A172 (cell line): ENCODE measurements at places on chromosomes 5 and 9. TPM values are rescaled to one million over a fixed set of nuclear protein-coding genes. Genes with fewer than 3 reads are reported as not detected.
A peak's percentile ranks its signal among the peaks of the same experiment; 100 is the strongest.

Gene FAM114A2
- 28.6 and 30.7 TPM in 2 replicates for total RNA-seq

Gene ELOVL7
- total RNA-seq: 7.2 and 8.2 TPM in 2 replicates

DNA sequence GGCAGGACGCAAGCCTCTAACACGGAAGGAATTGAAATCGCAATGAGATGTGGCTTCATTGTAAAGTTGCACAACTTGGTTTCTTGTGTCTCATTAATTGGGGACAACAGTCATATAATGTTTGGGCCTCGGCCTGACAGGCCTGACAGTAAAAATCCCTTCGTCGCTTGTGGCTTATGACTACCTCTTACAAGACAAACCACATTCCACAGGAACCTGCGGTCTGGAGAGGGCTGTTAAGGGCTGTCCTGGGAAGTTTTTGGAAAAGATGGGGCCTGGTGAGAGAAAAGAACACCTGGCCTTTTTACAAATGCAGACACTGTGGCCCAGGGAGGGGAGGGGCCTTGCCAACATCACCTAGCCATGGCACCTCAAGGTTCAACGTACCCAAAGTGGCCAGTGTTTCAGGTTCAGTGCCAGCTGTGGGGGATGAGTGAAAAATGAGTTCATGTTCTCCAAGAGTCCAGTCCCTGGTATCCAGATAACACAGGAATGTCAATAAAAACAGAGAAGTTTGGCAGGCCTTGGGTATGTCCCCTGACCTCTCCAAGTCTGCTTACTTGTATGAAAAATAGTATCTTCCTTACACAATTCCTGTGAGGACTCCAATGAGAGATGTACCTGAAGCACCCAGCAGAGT is 22.2 kb downstream of the SHB start:
- peak; percentile 88 for DNase-seq

DNA sequence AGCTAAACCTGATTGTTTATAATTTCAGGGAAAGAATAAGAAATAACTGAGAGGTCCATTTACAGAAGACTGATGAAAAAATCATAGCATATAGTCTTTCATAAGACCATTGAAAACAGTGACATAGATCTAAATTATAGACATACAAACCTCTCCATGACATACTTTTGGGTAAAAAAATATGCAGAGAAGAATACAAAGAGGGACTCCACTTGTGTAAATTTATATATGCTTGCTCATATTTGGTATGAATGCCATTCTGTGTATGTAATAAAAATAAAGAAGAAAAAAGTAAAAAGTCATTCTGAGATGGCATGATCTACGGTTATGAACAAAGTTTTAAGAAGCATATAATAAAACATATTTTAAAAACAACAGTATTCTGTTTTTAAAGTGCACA is 310.7 kb downstream of the ASTN2 start:
- DNase-seq: no peak

DNA sequence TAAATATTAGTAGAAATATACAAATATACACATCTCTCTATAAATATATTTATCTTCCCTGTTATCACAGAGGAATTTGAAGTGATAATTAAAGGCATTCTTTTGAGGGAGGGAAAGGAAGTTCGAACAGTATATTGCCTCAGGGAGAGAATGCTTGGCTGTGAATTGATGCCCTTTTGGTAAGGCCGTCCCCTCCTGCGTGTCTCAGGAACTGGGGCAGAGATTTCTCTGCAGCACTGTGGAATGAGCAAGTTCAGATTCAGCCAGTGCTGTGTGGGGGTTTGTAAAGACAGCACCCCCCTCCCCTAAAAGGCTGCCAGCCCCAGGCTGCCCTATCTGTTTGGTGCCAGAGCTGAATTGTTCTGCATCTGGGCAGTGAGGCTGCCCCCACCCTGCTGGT is 42.0 kb downstream of the UBE2QL1 start:
- DNase-seq: no peak

Gene PIP5K1B
- not detected in 2 replicates for total RNA-seq

Gene LCN1
- total RNA-seq: 0.47 TPM in 1 of 2 replicates, not detected in the other

DNA sequence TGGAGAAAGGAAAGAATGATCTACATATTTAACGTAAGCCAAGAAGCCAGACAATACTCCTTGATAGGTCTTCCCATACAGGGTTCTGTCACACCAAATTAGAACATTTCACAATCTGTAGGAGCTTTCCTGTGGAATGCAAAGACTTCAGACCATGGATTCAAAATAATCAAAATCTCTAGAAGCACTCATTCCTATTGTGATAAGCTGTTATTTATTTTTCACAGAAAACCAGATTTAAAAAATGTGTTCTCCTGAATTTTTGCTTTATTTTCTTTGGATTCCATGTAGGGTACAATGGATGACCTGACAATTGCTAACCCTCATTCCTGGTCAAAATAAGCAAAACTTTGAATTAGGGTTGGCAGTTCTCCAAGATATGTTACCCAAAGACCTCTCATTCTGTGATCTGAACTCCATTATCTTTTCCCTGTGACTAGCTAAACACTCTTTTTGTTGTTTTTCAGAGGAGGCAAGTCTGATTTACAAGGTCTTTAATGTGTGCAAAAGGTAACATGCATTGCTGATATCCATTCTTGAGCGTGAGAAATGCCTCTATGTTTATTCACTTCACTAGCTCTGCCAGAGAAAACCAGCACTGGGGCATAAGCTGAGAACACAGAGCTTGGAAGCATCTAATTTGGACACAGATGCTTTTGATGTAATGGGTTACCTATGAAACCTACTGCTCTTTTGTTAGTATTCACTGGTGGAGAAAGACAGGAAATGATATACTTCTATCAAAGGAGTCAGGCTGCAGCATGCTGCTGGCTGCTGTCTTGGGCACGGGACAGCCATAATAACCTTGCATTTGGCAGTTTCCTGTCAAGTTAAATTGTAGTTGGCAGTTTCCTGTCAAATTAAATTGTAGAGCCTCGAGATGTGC is 31.4 kb downstream of the ACTBL2 start:
- DNase-seq: no peak

DNA sequence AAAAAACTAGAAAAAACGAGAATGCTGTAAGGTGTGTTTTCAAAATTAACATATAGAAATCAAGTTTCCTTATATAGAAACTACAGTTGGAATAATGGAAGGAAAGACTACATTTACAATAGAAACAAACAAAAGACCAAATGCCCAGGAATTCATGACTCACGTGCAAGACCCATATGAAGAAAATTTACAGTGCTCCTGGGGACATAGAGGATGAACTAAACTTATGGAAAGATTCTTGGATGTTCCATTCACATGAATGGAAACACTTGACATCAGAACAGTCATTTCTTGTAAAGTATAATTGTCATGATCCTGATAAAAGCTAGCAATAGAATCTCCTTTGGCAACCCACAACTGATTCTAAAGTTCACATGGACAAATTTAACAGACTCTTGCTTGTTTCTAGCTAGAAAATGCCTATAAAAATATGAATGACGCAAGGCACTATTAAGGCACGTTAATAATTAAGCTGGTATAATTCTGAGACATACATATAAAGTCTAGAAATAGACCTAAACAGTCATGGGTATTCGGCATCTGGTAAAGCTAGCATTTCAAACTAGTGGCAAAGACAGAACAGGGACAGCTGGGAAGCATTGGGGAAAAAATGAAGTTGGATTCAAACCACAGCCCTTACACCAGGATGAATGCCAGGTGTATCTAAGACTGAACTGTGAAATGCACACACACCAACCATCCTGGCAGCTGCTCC is 5.1 kb upstream of the ZFP62 start:
- no peak for DNase-seq

GRCh38 chr9:103397868-103398600 is 402.9 kb downstream of the CYLC2 start:
- peak; percentile 69 for DNase-seq

DNA sequence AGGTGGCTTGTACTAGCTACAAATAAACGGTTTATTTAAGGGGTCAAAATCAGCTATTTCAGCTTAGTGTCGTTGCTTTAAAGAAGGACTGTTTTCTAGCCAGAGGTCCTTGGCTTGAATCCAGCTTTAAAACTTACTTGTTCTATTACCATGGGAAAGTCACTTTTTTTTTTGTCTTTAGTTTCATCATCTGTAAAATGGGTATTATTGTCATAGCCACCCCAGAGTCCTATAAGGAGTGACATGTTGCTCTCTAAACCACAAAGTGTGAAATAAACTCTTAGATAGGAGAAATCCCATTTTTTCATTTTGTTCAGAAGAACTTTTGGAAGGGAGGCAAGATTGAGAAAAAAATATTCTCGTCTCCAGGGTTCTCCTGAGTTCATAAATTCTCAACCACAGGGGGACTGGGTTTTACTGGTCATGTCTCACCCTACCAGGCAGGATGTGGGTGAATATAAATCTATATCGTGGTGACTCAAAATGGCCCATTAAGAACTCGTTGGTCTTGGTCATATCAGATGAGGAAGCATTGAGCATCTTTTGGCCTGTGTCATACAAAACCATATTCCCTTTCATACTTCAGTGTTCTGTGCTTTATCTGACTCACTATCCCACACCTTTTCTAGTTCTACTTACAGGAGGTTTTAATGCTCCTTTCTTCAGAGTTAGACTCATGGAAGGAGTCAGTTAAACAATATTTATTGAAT is 202.7 kb upstream of the NR3C1 start:
- DNase-seq: peak; percentile 69

DNA sequence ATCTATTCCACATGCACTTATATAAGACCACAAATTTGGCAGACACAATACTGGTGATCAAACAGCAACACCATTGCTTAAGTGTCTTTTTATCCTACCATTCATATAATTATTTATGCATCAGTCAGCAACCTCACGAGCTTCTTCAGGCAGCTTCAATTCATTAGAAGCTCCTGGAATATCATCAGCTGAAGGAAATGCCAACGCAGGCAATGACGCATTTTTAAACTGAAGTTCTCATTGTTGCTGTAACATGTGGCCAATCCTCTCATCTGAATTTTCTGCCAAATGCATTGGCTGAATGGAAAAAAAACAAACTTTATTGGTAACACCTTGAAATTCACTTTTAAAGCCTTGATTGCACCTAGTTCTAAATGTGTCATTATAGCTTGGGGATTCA is 376.4 kb upstream of the RGMB start:
- DNase-seq: no peak

GRCh38 chr5:142151436-142152383 is 43.1 kb downstream of the NDFIP1 start:
- peak; percentile 60 for DNase-seq

DNA sequence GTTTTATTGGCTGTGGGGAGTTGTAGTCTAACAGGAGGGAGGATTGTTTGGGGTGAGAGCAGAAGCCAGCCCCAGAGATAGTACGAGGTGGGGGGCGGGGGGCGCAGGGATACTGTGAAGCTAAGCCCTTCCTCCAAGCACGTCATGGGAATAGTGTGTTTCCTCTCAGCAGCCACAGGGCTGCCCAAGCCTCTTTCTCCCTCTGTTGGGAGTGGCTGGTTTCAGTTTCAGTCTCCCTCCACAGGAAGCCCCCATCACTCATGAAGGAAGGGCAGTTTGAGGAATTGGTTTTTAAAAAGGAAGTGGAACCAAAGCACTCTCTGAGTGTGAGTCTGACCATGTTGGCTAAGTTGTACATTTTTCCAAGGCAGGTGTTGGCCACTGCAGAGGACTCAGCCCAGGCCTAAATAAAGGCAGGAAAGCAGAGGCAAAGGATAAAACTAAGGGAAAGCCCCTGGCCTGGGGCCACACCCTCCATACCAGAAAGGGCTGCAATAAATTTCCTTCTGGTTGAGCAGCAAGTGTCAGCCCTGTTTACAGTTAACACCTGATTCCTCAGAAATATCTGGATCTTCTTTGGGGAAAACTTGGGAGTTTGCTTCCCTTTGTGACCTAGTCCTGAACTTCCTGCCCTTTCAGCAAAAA is 3.2 kb downstream of the RAB24 start:
- DNase-seq: peak; percentile 86

DNA sequence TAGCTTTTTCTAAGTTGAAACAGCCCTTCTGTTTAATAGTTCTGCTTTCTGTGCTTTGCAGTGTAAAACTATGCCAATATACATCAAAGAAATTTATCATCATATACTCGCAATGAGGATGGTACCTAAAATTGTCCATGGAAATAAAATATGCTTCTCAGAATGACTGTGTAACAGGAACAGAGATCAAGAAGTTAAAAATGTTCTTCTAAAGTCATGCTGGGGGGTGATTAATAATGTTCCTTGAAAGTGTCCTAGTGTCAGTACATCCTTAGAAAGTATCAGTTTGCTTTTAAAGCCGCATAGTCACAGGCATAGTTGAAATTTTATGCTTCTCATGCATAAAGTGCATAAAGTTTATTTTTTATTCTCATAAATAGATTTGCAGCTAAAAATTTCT is 4.0 kb upstream of the LRRC70 start:
- DNase-seq: no peak

DNA sequence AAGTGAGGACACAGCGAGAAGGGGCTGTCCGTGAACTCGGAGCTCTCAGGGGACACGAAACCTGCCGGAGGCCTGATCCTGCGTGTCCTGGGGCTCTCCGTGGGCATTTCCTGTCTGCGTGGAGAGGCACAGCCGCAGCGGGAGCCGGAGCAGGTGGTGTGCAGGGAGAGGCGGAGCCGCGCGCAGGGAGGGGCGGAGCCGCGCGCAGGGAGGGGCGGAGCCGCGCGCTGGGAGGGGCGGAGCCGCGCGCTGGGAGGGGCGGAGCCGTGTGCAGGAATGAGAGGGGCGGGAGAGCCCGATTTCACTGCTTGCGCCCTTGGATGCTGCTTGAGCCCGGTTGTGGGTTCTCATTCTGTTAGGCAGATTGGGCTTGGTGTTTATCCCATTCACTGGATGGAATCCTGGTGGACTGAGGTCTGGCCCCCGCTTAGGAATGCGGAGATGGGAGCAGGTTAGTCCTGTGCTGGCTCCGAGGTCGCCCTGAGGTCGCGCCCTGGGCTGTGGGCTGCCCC is 26.7 kb downstream of the NDUFS6 start:
- DNase-seq: no peak

DNA sequence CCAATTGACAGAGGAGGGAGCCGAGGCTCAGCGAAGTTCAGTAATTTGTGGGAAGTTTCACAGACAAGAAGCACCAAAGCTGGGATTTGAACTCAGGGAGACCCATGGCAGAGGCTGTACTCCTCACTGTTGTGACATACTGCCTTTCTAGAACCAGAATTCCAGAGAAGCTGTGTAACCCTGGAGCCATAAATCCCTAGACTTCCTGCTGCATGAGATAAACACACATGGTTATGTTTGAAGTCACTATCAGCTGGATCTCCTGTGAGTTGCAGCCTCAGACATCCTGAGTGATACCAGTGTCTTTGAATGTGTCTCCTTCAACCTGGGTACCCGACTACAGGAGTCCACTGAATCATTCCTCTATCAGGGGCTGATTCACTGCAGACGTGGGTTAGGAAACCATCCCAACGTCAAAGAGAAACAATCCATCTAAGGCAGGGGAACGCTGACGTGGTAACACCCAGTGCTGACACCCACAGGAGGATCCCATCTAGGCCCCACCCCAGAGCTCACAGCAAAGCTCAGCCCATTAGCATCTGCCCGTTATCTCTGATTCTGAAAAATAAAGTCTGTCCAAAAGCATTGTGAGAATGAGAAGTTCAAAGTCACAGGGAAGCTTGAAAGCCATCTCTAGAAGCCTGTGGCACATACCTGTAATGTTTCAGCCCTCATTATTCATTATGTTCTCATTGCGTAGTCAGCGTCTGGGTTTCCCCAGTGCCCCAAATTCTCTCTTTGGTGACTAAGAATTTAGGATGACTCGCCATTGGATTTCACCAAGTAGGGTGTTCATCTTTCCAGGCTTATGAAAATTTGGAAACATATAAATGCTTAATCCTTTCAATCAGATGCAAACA is 36.3 kb upstream of the BASP1 start:
- peak; percentile 96 for DNase-seq
